ENCODE measurements at places on chromosomes 2 and 18. TPM values are rescaled to one million over a fixed set of nuclear protein-coding genes. Genes with fewer than 3 reads are reported as not detected.

DIPK1C gene
- total RNA-seq = 0.42 TPM

INHA gene
- 0.05 TPM for total RNA-seq

HOXD4 gene
- 0.09 TPM for total RNA-seq

RFTN2 gene
- 1.4 TPM for total RNA-seq

ITGAV gene
- 44.6 TPM for total RNA-seq

OSBPL6 gene
- total RNA-seq = 0.28 TPM

DNA sequence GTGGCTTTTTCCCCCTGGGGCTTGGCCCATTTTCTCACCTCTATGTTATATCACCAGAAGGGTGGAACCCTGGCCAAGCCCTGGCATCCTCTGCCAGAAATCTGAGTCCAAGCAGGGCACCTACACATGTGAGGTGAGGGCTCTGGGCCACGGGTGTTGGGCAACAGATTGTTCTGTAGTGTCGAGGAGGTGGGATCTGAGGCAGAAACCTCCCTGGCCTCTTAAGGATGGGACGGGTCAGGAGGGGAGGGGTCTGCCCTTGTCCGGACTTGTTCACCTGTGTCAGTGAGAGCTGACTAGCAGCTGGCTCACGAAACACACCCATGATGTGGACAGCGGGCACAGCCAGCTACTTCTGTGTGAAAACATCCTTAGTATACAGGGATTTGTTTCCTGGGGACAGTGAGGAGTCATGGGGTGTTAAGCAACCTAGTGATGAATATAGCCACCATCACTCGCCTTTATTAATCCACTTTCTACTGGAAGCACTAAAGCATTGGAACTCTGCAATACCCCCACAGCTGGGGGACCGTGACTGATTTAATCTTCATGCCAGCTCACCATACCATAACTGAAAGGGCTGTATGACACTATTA is 35.6 kb downstream of the EPAS1 start:
- no peak for DNase-seq

DNA sequence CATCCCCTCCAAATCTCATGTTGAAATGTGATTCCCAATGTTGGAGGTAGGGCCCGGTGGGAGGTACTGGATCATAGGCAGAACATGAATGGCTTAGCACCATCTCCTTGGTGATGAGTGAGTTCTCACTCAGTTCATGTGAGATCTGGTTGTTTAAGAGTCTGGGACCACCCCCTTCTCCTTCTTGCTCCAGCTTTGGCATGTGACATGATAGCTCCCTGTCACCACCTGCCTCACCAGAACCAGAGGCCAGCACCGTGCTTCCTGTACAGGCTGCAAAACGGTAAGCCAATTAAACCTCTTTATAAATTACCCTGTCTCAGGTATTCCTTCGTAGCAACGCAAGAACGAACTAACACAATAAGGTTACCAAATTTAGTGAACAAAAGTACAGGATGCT is 95.4 kb downstream of the ZBTB7C start:
- DNase-seq = no peak

GRCh38 chr2:46963941-46964673 is 48.5 kb upstream of the MCFD2 start:
- no peak for DNase-seq

DNA sequence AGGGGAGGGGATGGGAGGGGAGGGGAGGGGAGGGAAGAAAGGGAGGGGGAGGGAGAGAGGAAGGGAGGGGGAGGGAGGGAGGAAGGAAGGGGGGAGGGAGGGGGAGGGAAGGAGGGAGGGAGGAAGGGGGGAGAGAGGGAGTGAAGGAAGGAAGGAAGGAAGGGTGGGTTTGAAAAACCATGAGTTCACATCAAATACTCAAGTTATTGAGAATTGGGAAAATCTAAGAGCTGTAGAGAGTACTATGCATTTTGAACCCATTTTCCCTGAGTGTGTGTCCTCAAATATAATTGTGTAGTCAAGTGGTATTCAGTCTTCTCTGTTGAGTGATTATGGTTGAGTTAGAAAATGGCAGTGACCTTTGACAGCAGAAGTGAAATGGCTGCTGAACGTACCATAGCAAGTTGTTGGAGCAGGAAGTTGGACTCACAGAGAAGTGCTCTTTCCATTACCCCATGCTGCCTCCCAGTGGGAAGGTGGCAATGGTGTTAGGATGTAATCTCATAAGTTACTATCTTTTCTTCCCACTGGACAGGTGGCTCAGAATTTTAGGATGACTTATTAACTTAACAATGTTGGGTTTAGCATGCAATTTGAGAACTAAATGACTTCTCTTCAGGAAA is 214.6 kb downstream of the SETBP1 start:
- DNase-seq = no peak

DNA sequence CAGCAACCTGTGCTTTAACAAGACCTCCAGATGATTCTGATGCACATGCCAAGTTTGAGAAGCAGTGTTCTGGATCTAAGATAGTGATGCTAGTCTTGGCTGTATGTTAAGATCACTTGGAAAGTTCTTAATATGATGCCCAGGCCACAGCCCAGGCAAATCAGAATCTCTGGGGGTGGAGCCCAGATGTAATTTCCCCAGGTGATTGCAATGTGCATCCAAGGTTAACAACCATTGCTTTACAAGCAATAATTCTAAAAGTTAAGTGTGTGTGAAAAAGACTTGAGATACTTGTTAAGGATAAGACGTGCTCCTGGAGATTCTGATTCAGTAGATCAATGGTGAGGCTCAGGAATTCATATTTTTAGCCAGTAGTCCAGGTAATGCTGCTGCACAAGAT is 44.3 kb upstream of the MYO1B start:
- no peak for DNase-seq

DNA sequence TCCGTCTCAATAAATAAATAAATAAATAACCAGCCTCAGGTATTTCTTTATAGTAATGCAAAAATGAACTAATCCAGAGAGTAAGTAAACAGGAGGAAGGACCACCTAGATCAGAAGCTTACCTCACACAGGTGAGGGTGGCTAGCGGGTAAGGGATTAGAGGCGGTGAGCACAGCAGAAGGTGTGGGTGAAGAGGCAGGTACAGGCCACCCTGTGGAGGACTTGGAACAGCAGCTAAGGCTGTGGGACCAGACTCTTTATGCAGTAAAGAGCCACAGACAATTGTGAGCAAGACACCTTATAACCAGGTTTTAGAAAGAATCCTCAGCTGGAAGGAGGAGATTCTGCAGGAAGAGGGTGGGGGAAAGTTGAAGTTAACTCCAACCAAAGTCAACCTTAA is 34.2 kb upstream of the TTR start:
- DNase-seq = no peak

- DNase-seq = no peak
Observed at GRCh38 chr2:18988631-18989232, 369.7 kb downstream of the OSR1 start.

DNA sequence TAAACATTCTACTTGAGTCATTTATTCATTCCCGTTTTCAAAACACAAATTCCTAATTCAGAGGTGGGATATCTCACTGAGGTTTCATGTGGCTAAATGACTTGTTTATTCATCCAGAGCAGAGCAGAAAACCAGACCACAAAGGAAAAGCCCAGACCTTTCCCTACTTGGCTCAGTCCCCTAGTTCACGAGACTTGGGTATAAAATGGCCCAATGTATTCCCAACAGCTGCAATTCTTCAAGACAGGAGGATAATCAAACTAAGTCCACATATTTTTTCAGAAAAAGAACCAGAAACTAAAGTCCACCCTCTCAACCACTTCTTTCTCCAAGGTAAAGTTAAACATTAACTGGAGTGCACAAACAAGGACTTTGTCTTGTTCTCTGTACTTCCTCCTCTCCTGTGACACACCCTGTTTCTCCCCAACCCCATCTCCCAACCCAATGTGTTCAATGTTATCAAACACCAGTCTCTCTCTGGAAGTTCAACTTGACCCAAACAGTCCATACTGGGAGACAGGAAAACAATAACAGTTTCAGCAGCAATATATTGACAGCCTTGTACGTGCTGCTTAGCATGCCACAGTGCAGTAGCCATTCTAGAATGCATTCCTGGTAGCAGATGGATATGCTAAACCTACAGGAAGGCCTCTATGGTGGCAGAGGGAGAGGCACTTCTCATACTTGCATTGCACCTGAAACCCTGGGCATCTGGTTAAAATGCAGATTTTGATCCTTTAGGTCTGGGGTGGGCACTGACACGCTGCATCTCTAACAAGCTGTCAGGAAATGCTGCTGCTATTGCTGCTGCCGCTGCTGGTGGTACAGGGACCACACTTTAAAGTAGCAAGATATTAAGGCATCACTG is 110.7 kb downstream of the INO80D start:
- no peak for DNase-seq

- no peak for DNase-seq
Observed at GRCh38 chr18:56508370-56509036, 129.9 kb downstream of the TXNL1 start.

DNA sequence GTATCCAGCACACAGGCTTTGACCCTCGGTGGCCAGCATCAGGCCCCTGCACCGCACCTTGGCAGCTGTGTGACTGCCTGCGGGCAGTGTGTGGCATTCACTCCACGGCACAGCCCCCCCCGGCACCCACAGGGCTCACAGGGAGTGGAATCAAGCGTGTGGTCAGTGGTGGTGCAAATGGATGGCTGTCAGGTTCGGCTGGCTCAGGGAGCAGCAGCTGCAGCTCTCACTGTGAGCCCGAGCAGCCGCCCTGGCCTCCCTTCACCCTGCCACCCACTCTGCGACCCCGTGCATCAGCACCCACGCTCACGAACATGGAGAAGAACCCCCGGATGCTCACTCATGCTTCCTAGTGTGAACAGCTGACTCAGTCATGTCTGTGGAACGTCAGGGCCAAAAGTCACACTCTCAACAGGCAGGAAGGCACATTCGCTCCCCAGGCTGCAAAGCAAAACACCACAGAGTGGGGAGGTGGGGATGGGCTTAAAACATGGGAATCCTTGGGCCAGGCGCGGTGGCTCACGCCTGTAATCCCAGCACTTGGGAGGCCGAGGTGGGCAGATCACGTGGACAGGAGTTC is 41.5 kb upstream of the GPC1 start:
- no peak for DNase-seq

DNA sequence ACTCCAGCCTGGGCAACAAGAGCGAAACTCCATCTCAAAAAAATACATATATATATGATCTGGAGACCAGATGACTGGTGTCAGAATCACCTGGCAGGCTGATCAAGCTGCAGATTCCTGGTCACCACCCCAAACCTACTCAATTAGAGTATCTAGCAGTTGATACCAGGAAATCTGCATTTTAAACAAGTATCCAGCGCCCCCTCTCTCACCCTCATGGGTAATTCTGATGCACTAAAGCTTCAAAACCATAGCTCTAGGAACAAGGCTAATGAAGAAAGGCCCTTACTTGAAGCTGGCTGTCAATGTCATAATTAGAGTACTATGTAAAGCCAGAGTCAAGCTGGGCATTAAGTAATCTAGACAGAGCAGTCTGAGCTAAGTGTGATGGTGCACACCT is 25.0 kb upstream of the PCBP1 start:
- DNase-seq = peak; percentile 41

DNA sequence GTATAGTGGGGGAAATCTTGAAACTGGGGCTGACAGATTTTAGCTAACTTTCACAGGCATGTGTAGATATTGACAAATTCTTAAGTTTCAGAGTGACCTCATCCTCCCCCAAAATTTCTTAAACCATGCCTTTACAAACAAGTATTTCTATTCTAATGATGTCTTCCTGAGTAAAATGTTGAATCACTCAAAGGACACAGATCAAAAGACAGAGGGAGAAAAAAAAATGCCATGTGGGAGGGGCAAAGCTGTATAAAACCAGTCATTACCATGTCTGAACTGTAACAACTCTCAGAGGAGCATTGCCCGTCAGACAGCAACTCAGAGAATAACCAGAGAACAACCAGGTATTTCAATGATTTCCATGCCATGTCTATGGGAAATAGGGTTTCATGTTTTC is at the start of gene SERPINB2:
Gene SERPINB2 (plus strand): TSS at position 282 of the 400 bp plus-strand sequence. CDS start 3,740 bp downstream, outside the sequence.
- DNase-seq = no peak

- DNase-seq = no peak
Observed at GRCh38 chr2:130852521-130853115, 15.9 kb downstream of the ARHGEF4 start.

GRCh38 chr2:149782572-149782971 is 195.0 kb upstream of the MMADHC start:
- DNase-seq = no peak

- no peak for DNase-seq
Observed at GRCh38 chr18:46412916-46413315, 244.1 kb downstream of the LOXHD1 start.

GRCh38 chr2:134932864-134933526 is 14.4 kb downstream of the CCNT2 start:
- no peak for DNase-seq

GRCh38 chr2:59939236-59939635 is 614.2 kb downstream of the BCL11A start:
- no peak for DNase-seq

DNA sequence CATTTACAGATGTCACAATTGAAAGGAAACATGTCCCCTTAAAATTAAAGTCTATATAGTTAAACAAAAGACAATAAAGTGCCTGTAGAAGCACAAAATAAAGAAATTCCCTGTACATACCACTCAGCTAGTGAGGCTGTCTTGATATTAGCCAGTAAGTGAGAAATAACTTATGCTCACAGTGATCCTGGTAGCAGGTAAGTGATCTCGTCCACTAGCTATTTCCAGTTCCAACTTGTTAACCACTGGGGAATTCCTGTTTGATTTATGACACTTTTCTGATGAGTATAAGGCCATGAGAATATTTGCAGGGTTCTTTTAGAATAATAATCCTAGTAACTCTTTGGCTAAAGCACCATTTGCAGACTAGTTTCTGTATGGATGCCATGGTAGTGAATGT is 127.9 kb upstream of the PGAP1 start:
- DNase-seq = no peak

All from thymus (tissue), 14 donors.